ENCODE measurements at places on chromosomes 3 and 15. TPM values are rescaled to one million over a fixed set of nuclear protein-coding genes. Genes with fewer than 3 reads are reported as not detected.

The PDZRN3 gene
- total RNA-seq, result not detected

The LINGO1 gene
- not detected for total RNA-seq

DNA sequence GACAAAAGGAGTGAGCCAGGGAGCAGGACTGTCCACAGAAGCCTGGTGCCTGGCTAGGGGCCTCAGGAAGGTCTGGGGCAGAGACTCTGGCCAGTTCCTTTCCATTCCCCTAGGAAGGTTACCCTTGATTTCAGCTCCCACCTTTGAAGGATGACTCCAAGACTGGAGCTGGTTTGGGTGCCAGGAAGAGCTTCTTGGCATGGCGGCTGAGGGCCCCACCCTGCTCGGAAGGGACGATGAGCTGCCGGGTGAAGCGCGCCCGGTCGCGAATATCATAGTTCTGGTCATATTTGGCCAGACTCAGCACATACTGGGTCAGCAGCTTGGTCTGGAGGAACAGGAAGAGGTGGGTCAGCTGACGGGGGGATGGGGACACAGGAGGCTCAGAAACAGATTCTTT lies 19.4 kb upstream of the CPEB1 start:
- DNase-seq, result no peak

- DNase-seq, result no peak
These were observed 32.4 kb upstream of the MRPL3 start for GRCh38 chr3:131535131-131535530.

- no peak for DNase-seq
These were observed 810.3 kb downstream of the ROBO1 start for GRCh38 chr3:78957456-78957855.

All from activated naive CD8-positive, alpha-beta T cell treated with anti-CD3 and anti-CD28 coated beads, Interleukin-2, amount 10 ng/mL, durations not matched to agents 7 days and 5 days (primary cell).